ENCODE measurements at places on chromosomes 4 and X.

DNA sequence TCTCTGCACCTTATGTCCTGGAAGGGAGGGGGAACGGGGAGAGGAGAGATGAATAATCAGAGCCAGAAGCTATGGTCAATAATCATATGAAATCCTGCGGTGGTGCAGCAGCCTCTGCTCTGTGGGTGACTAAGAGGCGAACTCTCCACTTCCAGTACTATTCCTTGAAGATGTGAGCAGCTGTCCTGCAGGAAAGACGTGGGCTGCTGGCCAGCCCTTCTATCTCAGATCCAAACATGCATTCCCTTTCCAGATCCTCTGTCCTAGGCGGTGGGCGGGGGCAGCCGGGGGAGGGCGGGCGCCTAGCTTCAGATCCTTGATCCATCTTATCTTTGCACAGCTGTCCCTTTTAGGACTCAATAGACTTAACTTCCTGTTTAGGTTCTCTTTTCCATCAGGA, 34.5 kb downstream of the SPINK2 start:
- DNase-seq: no peak
- peaks cover 11% of the 10 kb centered on the region for H3K4me1 ChIP-seq
- H3K4me3 ChIP-seq: no peak overlapping the region
- H3K27ac ChIP-seq: no peak overlapping the region
- no peaks in the 10 kb centered on the region for H3K27me3 ChIP-seq
- no peaks in the 10 kb centered on the region for H3K36me3 ChIP-seq

DNA sequence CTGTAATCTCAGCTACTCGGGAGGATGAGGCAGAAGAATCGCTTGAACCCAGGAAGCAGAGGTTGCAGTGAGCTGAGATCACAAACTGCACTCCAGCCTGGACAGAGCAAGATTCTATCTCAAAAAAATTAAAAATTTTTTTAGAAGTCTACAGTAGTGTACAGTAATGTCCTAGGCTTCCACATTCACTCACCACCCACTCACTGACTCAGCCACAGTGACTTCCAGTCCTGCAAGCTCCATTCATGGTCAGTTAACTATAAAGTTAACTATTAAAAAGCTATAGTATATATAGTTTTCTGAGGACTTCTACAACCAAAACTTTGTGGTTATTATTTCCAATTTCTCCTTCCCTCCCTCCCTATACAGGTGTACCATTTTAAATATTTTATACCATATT, 34.7 kb upstream of the NEUROG2 start:
- no peaks in the 10 kb centered on the region for H3K36me3 ChIP-seq
- H3K4me1 ChIP-seq: no peaks in the 10 kb centered on the region
- no peak for DNase-seq
- no peak overlapping the region for H3K4me3 ChIP-seq
- H3K27me3 ChIP-seq: no peaks in the 10 kb centered on the region

- H3K4me1 ChIP-seq: peaks cover 6% of the 10 kb centered on the region
- no peak overlapping the region for H3K4me3 ChIP-seq
- H3K27me3 ChIP-seq: no peaks in the 10 kb centered on the region
- DNase-seq: no peak
- peaks cover 33% of the 10 kb centered on the region for H3K36me3 ChIP-seq
These were observed 1.7 kb downstream of the EIF1AX start for GRCh38 chrX:20139966-20140365.

GRCh38 chrX:16258882-16259281, 91.6 kb downstream of the MAGEB17 start:
- H3K4me1 ChIP-seq: no peaks in the 10 kb centered on the region
- H3K4me3 ChIP-seq: no peak overlapping the region
- no peak for DNase-seq
- H3K27me3 ChIP-seq: no peaks in the 10 kb centered on the region

DNA sequence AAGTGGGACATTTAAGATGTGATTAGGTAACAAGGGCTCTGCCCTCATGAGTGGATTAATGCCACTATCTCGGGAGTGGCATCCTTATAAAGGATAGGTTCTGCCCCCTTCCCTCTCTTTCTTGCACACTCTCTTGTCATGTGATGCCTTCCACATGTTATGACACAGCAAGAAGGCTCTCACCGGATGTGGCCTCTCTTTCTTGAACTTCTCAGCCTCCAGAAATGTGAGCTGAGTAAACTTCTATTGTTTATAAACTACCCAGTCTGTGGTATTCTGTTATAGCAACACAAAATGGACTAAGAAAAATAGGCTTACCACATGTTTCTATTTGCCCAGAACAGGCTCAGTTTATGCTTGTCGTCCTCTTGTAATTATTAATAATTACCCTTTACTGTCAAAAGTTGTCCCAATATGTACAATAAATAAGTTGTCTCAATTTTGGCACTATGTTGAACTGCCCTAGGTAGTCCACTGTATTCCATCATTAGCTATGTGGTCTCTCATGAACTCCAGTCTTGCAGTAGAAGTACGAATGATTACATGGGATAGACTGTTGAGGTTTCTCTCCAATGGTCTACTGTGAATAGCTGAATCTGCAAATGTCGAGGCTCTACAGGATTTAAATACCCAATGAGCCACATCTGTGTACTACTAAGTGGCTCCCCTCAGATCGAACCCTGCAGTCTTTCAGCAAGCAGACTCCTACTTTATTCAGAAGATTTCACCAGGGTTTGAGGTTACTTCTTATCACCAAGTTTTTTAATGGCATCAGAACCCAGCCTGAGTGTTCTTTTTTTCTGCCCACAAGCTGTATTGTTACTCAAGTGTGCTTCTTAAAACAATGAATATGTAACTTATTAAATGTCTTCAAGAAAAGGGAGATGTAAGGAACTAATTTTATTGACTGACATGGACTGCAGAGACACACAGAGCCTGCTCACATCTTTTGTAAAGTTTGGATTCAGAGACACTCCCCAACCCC, 102.0 kb upstream of the LEF1 start:
- no peaks in the 10 kb centered on the region for H3K27me3 ChIP-seq
- no peak overlapping the region for H3K4me3 ChIP-seq
- no peak for DNase-seq

- no peaks in the 10 kb centered on the region for H3K36me3 ChIP-seq
- H3K4me3 ChIP-seq: no peak overlapping the region
- H3K27me3 ChIP-seq: no peaks in the 10 kb centered on the region
- H3K27ac ChIP-seq: no peak overlapping the region
- no peak for DNase-seq
These were observed 52.3 kb upstream of the TNIP3 start for GRCh38 chr4:121216461-121216860.

DNA sequence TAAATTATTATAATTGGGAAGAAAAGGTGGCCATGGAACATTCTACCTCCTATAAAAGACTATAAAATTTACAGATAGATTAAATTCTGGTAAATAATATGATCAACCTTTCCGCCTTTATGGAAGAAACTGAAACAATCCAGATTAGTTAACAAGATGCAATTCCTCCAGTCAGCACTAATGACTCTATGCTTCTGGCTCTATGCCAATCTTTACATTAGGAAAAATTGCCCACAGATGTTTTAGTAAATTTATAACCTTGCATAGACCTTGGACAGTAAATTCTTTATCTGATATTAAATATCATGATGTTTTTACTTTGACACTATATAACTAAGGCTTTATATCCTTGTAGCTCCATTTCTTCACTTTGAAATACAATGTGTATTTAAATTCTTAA, 2302.5 kb downstream of the ARAP2 start:
- H3K27ac ChIP-seq: no peak overlapping the region
- H3K4me1 ChIP-seq: no peaks in the 10 kb centered on the region
- H3K27me3 ChIP-seq: no peaks in the 10 kb centered on the region
- DNase-seq: no peak
- no peaks in the 10 kb centered on the region for H3K36me3 ChIP-seq
- no peak overlapping the region for H3K4me3 ChIP-seq

GRCh38 chr4:64271601-64272081, 137.6 kb downstream of the TECRL start:
- no peak for DNase-seq
- no peaks in the 10 kb centered on the region for H3K36me3 ChIP-seq
- H3K4me1 ChIP-seq: no peaks in the 10 kb centered on the region
- H3K4me3 ChIP-seq: no peak overlapping the region

DNA sequence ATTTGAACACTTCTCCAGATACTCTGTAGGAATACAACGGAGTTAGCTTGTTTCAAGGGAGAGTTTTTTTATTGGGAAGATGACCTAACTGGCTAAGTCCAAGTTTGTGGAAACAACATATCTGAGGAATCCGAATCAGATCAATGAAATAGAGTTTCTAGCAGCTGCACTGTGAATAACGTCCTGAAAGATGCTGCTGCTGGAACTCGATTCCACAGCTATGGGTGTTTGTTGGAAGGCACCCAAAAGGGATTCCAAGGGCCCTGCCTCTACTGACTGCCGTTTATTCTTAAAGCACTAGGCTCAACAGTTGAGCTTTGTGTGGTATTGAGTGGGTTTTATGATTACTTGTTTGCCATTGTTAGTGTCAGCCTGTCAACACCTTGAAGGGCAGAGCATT, 6.6 kb upstream of the GBA3 start:
- no peaks in the 10 kb centered on the region for H3K36me3 ChIP-seq
- H3K27ac ChIP-seq: no peak overlapping the region
- no peak overlapping the region for H3K4me3 ChIP-seq
- H3K4me1 ChIP-seq: no peaks in the 10 kb centered on the region
- no peak for DNase-seq

DNA sequence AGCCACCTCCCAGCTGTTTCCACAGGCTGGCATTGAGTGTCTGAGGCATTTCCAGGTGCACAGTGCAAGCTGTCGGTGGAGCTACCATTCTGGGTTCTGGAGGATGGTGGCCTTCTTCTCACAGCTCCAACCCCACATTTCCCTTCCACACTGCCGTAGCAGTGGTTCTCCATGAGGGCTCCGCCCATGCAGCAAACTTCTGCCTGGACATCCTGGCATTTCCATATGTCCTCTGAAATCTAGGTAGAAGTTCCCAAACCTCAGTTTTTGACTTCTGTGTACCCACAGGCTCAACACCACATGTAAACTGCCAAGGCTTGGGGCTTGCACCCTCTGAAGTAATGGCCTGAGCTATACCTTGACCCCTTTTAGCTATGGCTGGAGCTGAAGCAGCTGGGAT, 10.3 kb upstream of the FRMPD4 start:
- no peak overlapping the region for H3K4me3 ChIP-seq
- H3K27ac ChIP-seq: no peak overlapping the region
- H3K4me1 ChIP-seq: no peaks in the 10 kb centered on the region
- no peaks in the 10 kb centered on the region for H3K27me3 ChIP-seq
- no peak for DNase-seq

DNA sequence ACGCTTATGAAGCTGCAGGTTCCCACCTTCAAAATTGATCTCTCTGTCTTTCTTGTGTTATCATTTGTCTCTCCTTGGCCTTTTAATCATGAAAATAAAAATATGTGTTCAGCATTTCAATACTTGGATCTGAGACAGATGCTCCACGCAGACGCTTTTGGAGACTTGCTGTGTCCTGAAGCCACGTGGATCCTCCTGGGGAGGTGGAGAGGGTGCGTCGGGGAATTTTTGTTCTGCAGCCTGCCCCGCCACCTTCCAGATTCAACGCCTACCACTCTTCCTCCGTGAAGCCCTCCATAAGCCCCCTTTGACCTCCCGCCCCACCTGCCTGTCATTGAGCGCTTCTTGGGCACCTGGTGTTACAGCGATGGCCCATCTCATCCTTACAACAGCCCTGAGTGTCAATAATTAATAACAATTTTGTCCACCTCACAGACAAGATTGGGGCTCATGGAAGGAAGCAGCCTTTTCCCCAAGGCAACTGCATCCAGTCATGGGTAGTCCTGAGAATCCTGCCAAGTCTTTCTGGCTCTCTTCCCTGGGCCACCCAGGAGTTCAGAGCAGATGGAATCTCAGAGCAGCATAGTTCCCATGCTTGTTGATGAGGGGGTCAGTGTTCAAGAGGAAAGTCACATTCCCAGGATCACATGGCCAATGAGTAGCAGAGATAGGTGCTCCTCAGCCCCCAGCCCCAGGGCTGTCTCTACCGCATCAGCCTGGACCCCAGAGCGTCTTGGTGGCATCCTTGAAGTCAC, 172.6 kb upstream of the PSAPL1 start:
- no peak for DNase-seq
- no peaks in the 10 kb centered on the region for H3K27me3 ChIP-seq
- no peak overlapping the region for H3K4me3 ChIP-seq

- no peaks in the 10 kb centered on the region for H3K36me3 ChIP-seq
- DNase-seq: no peak
- no peak overlapping the region for H3K27ac ChIP-seq
These were observed 20.8 kb upstream of the AP1AR start for GRCh38 chr4:112210777-112211176.
